ENCODE measurements at places on chromosomes 11 and 22.

GRCh38 chr11:12995188-12995587, 13.9 kb upstream of the RASSF10 start:
- no peak for DNase-seq

DNA sequence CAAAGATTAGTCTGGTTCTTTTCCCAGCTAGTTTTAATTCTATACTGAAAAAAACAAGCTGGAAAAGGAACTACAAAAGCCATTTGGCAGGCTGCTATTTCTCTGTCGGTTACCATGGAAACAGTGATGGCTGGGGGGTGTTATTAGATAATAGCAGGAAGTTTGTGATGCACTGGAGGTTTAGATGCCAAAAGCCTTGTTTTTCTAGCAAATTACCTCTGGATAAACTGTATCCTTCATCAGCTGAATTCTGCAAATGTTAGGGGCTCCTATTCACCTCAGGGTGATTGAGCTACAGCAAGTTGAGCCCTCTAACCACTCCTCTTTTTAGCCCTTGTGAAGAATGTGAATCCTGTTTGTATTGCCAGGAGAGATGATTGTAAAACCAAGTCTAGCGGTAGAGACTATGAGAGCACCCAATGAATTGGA, 25.2 kb downstream of the ALKBH3 start:
- DNase-seq: no peak

DNA sequence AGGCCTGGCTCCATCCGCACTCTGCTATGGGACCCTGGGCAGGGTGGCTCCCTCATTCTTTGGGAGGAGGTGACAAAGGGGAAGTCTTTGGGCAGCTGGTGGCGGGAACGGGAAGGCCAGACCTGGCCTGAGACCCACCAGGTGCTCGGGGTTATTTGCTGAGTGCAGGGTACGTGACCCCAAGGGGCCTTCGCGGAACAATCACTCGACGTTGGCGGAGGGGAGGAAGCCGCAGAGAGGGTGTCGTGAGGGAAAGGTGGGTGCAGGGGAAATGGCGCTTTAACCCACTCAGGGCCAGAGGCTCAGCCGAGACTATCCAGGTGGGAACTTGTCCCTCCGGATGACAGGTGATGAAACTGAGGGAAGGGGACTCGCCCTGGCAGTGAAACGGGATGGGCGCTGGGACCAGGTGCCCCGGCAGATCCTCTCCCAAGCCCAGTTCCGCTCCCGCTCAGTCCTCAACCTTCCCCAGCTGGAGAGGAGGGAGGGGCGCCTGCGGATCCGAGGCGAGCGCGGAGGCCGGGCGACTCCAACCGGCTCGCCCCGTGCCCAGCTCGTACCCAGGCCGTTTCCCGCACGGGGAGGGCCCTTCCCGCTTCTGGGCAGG, 911 bp downstream of the A4GALT start:
- DNase-seq: no peak

DNA sequence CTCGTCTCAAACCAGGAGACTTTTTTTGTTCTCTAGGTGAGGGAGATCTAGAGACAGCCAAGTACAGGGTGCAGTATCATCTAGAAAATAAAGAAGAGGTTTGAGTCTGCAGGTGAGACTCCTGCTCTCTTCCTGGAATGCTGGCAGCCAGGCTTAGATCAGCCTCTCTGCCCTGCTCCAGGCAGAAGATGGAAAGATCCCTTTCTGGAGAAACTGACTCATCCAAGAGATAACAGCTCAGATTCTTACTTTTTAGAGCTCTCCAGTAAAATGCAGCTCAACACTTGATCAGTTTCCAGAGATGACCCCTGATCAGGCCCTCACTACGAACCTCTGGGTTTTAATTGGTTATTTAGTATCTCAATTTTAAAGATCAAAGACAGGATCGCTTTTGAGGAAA, 44.6 kb upstream of the EHF start:
- DNase-seq: no peak

GRCh38 chr22:38846412-38846811, 2.6 kb upstream of the NPTXR start:
- DNase-seq: no peak

DNA sequence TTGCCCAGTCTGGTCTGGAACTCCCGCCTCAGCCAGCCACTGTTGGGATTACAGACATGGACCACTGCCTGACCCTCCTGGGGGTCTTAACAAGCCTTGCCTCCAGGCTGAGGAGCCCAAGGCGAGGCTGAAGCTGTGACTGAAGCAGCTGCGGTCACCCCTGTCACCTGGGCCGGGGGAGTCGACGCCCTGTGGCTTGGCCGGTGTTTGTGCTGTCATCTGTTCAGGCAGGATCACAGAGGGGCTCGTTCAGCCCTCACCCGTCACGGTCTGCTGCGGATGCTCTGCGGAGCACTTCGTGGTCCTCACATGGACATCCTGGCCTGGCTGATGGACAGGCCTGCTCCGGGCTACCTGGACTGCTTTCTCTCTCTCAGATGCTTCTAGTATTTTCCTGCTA, 23.8 kb downstream of the TRMU start:
- DNase-seq: no peak

- DNase-seq: no peak
Observed at GRCh38 chr22:22735695-22736611, 91.5 kb downstream of the GGTLC2 start.

DNA sequence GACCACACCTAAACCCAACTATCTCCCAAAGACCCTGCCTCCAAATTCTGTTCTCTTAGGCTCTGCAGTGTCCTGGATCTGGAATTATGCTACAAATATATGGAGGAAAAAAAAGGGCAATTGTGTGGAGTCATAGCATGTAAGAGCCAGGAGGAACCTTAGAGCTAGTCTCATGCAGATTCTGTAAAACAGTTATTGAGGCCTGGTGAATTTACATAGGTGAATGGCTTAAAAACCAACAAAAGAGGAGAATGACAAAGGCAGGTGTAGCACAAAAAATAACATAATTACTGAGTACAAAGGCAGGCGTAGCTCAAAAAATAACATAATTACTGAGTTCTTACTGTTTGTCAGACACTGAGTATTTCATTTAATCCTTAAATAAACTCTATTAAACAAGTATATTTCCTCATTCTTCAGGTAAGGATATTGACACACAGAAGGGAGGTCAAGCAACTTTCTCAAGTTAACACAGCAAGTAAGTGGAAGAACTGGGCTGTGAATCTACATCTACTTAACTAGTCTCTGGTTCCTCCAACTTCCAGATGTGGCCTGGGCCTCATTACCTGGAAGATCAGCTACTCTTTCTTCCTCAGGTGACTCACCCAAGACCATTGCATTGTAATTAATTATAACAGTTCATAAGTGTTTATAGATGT, 938.9 kb upstream of the TENM4 start:
- no peak for DNase-seq

GRCh38 chr11:76209973-76210930, 4.0 kb upstream of the WNT11 start:
- no peak for DNase-seq

- DNase-seq: no peak
Observed at GRCh38 chr11:125990244-125990643, 44.4 kb downstream of the VSIG10L2 start.

GRCh38 chr11:7442588-7443215, 42.6 kb upstream of the OLFML1 start:
- peak; percentile 44 for DNase-seq

Measured in stimulated activated CD4-positive, alpha-beta T cell treated with anti-CD3 and anti-CD28 coated beads, Interleukin-2, amount 100 ng/mL, for 4 hours (primary cell).